ENCODE measurements at places on chromosomes 1 and 21.

DNA sequence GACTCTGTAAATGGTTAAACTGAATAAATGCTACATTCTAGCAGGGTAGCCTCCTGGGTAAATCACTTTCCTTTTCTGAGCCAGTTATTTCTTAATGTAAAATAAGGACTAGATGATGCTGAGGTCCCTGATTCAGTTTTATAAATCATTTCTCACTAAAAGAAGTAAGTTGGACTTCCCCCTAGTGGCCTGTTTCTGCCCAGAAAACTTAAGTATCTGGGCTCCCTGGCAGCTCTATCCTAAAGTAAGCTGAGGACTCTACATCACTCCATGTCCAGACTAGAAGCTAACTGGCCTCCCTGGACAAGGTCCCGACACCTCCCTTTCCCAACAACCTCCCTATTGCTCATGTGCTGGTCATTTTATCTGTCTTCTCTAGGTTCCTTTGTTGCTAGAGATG is 3.0 kb downstream of the GPN2 start:
- DNase-seq: no peak

- no peak for DNase-seq
Observed at GRCh38 chr1:147907786-147908509, 5.4 kb downstream of the GJA8 start.

DNA sequence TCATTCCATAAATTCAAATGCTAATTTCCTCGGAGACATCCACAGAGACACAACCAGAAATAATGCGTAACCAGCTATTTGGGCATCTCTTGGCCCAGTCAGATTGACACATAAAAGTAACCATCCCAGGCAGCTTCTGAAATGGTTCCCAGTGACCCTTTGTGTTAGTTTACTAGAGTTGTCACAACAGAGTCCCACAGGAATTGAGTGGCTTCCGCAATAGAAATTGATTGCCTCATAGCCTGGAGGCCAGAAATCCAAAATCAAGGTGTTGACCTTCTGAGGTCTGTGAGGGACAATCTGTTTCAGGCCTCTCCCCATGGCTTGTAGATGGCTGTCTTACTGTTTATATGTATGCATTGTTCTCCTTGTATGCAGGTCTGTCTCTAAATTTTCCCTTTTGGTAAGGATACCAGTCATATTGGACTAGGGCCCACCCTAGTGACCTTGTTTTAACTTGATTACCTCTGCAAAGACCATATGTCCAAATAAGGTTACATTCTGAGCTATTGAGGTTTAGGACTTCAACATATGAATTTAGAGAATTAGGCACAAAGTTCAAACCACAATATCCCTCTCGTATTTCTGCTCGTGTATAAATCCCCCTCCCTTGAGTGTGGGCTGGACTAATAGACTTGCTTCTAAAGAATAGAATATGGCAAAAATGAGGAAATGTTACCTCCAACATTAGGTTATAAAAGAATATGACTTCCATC is 78.2 kb upstream of the FGGY start:
- DNase-seq: no peak

- no peak for DNase-seq
Observed at GRCh38 chr1:36834586-36834985, 199.7 kb downstream of the GRIK3 start.

DNA sequence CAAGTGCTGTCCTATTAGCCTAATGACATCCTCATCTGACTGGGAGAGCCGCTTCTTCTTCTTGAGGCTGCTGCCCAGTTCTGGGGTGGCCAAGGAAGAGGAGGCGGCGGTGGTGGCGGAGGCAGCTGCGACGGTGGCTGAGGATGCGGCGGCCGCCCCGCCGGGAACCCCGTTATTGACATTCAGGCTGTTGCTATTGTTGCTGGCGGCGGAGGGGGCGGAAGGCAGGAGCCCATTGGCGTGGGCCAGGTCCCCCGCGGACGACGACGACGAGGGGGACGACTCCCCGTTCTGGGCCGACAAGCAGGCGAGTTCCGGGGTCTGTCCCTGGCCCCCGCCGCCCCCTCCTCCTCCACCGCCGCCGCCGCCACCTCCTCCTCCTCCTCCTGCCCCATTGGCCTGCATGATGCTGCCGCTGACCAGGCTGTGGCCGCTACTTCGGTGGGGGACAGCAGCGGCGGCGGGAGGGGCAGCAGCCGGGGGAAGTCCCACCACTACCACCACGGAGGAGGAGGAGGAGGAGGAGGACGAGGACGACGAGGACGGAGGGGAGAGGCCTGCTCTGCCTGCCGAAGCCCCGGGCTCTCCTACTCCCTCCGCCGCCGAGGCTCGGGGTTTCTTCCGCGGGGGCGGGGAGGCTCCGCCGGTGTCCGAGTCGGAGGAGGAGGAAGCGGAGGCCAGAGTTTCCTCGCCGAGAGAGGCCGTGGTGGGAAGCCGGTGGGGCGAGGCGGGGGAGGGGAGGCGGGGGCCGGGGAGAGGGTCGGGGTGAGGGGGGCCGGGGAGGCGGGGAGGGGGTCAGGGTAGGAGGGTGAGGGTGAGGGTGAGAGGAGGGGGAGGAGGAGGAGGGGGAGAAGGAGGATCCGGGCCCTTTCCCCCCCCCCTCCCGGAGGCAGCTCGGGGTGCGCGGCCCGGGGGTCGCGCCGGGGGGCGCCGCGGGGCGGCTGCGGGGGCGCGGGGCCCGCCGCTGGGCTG is 610 bp downstream of the WDR26 start:
- DNase-seq: peak; percentile 59

DNA sequence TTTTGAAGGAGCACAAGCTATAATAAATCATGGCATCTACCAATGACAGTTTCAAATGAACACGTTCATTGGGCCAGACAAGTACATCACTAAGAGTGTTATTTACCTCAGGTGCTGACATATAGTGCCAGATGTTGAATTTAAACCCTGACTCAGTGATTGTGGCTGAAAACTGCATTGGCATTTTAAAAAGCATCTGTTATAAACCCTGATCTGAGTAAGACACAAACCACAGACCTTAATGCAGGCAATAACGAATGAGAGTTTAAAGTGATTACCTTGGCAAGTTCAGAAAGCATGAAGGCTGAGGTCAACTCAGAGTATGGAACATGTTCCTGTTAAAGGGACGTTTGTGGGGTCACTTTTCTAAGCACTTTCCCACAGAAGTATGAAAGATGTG is 865.1 kb upstream of the TMPRSS15 start:
- no peak for DNase-seq

DNA sequence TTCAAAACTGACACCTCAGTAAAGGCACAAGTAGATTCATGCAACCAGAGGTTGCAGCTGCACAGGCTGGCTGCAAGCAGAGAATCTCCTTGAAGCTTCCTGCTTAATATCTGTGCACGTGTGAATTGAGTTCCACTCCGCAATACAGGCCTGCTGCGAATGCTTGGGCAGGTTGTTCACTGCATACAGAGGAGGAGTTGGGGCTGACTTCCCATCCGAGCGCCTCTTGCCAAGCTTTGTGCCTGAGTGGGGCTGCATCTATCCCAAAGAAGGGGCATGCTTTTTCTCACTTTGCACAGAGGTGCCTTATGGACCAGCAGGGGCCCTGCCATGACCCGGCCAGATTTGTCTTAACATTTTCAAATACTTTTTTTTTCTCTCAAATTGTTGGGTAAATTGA is 17.9 kb upstream of the PADI1 start:
- no peak for DNase-seq

DNA sequence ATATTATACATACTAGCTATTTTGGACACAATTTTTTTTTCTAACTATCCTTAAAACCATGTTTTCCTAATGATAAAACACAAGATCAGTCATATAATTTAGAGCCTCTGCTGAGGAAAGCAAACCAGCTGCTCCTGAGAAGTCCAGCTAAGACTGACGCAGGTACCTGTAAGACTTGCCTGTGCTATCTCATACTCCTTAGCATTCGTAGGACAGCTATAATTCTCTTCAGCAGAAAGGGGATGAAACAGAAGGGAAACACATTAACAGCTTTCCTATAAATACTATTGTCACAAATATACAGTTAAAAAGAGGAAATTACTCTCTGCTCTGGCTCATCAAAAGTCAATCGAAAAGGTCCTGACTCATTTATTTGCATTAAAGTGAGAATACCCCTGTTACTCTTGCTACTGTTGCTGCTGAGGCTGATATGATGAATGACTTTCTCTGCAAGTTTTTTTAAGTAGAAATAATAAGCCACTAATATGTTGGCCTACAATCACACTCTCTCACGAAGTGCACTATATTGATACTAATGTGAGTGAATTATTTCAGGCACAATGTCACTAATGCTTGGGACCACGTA is 757.1 kb downstream of the KCNT2 start:
- no peak for DNase-seq

- no peak for DNase-seq
Observed at GRCh38 chr1:109531826-109532364, 7.8 kb upstream of the GPR61 start.
